ENCODE measurements at places on chromosomes 13 and 19.

GRCh38 chr13:39976481-39976880 lies 321.0 kb downstream of the COG6 start:
- no peak for DNase-seq

DNA sequence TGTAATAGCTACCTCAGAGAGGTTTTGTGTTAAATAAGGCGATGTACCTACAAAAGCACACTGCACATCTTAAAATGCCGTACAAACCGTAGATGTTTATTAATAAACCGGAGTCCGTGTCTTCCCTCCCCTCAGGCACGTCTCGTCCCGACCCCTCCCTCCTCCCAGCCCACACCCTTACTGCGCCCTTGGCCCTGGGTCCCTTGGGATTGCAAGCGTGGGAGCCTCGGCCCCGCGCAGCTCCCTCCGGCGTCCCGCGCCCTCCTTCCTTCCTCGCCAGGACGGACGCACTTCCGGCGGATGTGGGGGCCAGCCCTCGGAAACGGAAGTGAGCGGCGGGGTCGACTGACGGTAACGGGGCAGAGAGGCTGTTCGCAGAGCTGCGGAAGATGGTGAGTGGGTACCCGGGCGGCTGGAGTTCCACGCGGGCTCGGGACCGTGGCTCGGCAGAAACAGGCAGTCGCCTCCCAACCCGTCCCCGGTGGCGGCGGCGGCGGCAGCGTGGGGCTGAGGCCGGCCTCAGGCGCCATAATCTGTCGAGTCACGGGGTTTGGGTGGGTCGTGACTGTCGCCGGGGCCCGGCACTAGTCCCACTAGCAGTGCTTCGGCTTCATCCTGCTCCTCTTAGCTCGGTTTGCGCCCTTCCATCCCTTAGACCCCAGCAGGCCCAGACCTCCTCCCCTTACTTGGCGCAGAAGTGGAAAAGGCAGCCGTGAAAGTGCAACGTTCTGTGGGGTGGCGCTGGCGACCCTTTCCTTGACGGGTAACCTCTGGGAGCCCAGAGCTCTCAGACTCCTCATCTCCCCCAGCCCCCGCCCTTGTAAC lies at the start of gene POMP:
Gene POMP (plus strand): TSS at position 335 of the 825 bp plus-strand sequence. CDS start 55 bp downstream, at position 390.
- DNase-seq: peak; percentile 92

DNA sequence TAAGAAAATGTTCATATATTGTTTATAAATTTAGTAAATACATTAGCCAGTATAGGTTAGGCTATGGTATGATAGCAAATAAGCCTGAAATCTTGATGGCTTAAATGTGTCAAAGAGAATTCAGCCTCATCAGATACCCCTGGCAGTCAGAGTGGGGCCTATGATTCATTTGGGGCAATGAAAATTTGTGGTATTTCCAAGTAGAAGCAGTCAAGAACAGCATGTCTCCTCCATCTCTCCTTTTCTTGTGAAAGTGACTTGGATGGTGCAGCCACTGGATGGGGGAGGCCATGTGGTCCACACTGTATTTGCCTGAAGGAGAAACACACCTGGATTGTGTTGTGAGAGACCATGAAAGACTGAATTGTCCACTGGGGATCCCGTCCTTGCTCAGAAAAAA lies 82.7 kb downstream of the DLEU7 start:
- DNase-seq: no peak

DNA sequence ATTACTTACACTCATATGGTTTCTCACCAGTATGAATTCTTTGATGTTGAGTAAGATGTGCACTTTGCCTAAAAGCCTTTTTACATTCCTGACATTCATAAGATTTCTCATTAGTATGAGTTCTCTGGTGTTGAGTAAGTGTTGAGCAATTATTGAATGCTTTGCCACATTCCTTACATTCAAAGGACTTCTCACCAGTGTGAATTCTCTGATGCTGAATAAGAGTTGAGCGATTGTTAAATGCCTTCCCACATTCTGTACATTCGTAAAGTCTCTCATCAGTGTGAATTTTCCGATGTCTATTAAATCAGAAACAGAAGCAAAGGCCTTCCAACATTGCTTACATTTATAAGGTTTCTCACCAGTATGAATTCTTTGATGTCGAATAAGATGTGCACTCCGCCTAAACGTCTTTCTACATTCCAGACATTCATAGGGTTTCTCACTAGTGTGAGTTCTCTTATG lies 14.2 kb upstream of the ZFP30 start:
- DNase-seq: no peak

GRCh38 chr19:45824531-45825262 lies 9.6 kb upstream of the RSPH6A start:
- DNase-seq: no peak

GRCh38 chr13:112702986-112703379 lies 13.1 kb downstream of the ATP11A start:
- no peak for DNase-seq

DNA sequence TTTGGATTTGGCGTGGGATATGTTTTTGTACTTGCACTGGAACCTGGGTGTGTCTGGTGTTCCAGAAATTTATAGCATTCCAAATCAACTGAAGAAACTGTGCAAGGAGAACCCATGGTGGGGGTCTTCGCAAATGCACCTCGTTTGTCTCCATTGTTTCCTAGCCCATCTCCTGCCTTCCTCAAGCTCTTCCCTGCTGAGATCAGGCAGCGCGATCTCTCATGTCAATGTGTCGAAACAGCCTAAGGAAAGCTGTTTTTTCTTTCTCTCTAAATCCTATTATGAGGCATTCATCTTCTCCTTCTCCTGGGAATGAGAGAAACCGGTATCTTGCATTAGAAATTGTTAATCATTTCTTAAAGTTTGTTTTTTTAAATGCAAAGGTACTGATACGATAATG lies 131.0 kb downstream of the KLF5 start:
- no peak for DNase-seq

GRCh38 chr19:51135986-51136762 lies 5.9 kb upstream of the SIGLEC7 start:
- no peak for DNase-seq

DNA sequence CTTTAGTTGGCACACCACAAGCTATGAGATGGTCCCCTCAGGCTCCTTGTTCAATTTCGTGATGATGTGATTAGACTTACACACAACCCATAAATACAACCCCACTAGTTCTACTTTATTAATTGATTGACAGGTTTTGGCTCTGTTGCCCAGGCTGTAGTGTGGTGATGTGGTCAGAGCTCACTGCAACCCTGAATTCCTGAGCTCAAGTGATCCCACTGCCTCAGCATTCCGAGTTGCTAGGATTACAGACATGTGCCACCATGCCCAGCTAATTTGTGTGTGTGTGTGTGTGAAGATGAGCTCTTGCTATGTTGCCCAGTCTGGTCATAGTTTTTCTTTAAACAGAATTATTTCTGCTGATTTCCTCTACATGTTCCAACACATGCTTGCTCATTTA lies 17.5 kb upstream of the HTR2A start:
- DNase-seq: no peak
